ENCODE measurements at places on chromosomes 3 and 15.
A peak's percentile ranks its signal among the peaks of the same experiment; 100 is the strongest.

GRCh38 chr3:133943639-133944141, 48.0 kb upstream of the RAB6B start:
- peak; percentile 93 for DNase-seq

DNA sequence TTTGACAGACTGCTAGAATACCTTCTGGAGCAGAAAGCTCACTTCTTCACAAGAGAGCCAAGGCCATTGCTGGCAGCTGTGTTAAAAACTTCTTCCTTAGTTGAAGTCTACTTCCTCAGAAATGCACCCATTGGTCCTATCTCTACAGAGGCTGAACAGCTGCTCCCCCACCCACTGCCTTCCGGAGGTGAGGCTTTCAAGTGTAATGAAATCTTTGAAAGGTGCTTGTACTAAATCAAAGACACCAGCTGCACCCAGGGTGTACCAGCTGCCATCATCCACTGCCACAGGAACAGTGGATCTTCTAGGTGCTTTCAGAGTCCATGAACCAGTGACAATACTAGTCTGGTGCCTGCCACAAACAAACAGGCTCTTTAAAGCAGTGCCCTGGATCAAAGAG, 26.4 kb upstream of the HERC1 start:
- DNase-seq, result no peak

GRCh38 chr3:195151866-195152541, 119.0 kb downstream of the XXYLT1 start:
- peak; percentile 94 for DNase-seq

DNA sequence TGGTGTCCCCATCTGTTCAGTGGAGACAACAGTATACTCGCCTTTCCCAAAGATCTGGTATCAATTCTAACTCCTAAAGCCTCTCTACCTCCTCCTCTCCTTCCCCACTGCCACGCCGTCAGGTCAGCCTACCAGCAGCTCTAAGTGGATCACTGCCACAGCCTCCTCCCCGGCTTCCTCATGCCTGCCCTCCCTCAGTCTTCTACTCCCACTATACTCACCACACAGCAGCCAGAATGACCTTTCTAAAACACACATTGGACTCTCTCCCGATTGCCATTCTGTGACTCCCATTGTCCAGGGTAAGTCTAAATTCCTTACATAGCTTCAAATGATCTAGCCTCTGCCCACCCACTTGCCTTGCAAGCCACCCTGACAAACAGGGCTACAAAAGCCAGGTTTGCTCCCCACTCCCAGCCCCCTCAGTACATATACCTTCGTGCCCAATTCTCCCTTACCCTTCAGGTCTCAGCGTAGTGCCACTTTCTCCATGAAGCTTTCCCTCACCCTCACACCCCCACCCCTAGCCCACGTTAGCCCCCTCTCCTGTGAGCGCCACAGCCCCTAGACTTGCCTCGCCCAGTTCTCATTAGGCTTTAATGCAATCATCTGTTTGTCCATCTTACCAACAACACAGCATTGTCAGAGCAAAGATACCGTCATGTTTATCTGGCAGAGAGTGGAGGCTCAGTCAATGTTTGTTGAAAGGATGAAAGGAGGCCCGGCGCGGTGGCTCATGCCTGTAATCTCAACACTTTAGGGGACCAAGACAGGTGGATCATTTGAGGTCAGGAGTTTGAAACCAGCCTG, 9.5 kb upstream of the SEMA7A start:
- DNase-seq, result no peak

DNA sequence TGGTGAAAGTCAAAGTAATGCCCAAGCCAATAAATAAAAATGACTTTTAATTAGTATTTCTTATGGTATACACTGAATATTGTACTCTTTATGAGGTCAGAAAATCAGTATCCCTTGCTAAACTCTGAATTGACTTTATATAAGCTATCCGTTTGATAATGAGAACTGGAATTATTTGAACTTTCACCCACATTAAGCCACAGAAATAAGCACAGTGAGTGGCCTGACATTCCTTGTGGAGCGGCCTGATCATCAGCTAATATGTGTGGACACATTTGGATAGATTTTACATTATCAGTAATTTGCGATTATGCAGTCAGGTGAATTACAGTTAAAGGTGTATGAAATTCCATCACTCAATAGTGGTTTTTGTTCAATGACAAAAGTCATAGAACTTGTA, 136.0 kb upstream of the CBLB start:
- no peak for DNase-seq

- no peak for DNase-seq
Observed at GRCh38 chr15:33738941-33739664, 229.2 kb upstream of the CHRM5 start.

- DNase-seq, result peak; percentile 15
Observed at GRCh38 chr3:171531716-171532115, 71.5 kb upstream of the TNIK start.

DNA sequence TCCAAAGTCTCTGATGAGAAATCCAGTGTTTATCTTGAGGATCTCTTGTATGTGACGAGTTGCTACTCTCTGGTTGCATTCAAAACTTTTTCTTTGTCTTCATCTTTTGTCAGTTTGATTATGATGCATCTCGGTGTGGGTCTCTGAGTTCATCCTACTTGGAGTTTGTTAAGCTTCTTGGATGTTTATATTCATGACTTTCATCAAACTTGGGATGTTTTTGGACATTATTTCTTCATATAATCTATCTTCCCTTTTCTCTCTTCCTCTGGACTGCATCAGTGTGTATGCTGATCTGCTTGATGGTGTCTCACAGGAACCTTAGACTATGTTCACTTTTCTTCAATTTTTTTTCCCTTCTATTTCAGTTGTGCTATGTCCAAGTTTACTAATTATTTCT, 320.4 kb downstream of the TLE3 start:
- no peak for DNase-seq

- no peak for DNase-seq
Observed at GRCh38 chr3:85426121-85426520, 467.3 kb downstream of the CADM2 start.

DNA sequence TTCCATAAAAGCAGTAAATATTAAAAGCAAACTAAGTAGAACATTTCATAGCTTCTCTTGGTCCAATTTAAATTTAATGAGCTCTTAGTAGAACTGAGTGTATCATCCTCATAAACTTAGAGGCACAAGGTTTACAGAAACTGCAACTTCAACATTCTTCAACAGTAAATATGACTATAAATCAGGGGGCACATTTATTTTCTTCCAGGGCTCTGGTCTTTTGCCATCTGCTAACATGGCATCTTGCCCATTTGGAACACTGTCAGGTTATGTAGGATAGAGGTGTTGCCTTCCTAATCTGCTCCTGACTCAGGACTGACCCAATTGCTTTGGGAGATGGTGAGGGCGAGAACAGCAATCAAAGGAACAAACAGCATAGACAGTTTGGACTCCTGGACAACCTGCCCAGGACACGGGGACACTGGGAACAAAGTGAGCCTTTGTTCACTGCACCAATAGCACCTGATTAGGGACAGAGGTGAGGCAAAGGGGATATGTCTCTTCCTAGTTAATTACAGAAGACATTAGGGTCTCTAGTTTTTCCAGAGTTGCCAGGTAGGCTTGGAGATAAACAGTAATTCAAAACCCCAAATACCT, 610.2 kb upstream of the ROBO2 start:
- DNase-seq, result no peak

DNA sequence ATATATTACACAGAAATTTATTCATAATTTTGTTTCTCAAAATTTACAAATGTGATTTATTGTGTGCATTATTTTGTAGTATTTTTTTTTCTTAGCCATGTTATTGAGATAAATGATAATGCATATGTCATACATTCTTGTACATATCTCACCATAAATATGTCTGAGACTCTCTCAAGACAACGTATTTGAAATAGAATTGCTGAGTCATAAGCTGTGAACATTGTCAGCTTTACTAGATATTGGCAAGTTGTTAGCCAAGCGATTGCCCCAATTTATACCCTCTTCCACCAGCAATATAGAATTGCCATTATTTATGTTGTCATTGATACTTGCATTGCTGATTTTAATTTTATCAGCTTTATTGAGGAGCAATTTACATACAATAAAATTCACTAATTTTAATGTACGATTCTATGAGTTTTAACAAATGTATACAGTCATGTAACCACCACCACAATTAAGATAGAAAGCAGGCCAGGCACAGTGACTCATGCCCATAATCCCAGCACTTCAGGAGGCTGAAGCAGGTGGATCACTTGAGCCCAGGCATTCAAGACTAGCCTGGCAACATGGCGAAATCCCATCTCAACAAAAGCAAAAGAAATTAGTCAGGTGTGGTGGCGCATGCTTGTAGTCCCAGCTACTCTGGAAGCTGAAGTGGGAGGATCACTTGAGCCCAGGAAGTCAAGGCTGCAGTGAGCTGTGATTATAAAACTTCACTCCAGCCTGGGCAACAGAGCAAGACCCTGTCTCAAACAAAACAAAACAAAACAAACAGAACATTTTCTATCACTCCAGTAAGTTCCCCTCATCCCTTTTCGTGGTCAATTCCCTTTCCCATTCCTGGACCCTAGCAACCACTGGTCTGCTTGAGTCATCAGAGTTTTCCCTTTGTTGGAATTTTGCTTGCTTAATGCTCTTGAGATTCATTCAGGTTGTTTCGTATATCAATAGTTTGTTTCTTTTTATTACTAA, 373.1 kb downstream of the MFSD1 start:
- peak; percentile 64 for DNase-seq

DNA sequence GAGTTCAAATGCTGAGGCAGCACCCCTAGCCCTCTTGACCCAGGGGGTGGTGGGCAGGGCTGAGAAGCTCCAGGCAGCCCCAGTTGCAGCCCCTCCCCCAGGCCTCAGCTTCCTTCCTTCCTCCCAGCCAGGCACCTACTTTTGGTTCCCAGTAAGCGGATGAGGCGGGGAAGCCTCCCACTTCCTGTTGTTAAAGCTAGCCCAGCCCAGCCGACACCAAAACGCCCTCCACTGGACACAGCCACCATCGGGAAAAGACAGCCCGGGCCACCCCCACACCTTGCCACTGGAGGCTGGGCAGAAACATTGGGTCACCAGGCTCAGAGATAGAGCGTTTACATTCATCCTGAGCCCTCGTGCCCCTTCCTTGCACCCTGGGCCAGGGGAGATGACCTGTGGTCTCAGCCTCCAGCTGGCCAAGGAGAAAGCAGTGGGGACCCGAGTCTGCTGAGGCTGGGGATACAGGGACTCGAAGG, 3.5 kb downstream of the DUSP7 start:
- DNase-seq, result peak; percentile 90

DNA sequence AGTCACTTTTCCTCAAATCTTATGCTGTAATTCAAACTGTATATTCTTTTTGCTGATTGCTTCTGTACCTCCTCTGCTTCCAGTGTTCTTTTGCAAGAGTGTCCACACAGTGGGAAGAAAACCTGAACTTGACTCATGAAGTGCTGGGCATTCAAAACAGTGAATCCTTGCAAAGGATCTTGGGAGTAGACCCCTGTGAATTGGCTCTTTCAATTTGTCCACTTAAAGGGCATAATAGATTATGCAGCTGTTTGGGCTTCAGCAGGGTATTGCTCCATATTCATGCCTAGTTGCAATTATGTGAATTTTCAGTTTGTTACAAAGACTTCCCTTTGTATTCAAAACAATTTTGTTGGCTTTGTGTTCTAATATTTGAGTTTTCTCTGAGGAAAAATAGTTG, 11.4 kb downstream of the ZFAND6 start:
- DNase-seq, result peak; percentile 59

- no peak for DNase-seq
Observed at GRCh38 chr3:80366808-80367548, 599.2 kb upstream of the ROBO1 start.

GRCh38 chr3:132800958-132801357, 78.7 kb upstream of the NPHP3 start:
- no peak for DNase-seq

GRCh38 chr3:119555929-119556328, 3.5 kb downstream of the CD80 start:
- DNase-seq, result no peak

DNA sequence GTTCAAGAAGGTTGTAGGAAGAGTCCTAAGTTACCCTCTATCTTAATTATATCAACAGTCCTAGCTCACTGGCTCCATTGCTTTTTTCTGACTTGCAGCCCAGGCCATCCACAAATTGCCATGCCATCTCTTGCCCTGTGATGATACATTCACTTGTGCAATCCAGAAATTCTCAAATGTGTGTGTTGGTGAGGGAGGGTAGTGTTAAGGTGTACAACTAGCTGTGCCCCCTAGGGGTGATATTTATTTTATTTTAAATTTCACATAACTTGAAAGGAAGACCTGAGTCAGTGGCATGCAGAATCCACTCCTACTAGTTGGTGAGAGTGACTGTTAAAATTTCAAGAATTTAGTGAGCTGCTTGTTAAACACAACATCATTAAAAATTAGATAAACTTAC, 156.1 kb upstream of the ANKRD28 start:
- DNase-seq, result peak; percentile 40

DNA sequence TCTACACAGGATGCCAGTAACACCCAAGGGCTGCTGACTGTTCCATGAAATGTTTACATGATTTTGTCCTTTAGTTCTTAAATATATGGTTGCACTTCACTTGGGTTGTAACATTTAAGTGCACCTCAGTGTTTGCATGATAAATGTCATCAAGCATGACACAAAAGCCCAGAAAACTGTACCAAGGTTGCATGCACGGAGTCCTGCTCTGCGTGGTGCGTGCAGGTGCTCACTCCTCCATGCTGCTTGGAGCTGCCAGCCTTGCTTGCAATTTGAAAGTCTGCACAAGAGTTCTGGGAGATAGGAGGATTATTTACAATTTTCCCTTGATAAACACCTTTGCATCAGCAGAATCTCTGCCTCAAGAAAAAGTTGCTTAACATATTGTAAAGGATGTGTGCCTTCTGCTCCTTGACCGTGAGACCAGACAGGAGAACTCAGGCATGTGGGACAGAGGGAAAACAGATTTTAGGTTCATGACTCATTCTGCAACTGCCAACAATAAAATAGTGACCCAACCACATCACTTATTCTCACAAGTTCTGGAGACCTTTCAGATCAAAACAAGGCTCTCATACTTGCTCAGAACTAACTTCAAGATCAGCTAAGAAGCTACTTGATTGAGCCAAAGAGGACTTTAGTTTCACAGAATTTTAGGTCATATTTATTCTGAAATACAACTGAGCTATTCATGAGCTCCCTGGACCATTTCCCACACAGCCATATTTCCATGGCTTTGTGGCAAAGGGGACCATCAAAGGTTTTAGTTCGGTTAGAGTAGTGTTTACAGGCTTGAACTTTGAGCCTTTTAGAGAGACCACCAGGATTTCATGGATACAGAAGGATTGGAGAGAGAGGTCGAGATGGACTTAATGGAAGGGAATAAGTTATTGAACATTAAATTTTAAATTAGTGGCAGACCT, 128.4 kb upstream of the ZBED2 start:
- peak; percentile 63 for DNase-seq

DNA sequence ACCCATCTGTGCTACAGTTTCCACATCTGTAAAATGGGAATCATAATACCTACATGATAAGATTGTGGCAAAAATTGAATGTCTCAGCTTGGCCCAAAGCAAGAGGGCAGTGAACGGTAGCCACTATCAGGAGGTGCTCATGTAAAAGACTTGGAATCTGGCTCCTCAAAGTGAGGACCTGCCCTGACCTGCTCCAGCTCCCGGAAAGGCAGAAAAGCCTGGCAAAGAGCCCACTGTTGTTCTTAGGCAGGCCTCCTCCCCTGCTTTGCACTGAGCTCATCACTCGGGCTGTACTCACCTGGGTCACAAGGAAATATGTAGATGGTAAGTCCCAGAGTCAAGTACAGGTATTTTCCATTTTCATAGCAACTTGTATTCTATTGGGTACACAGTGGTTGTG, 250.7 kb upstream of the TBL1XR1 start:
- no peak for DNase-seq

Data from ELR (cell line).